ENCODE measurements at places on chromosomes 7 and 10. TPM values are rescaled to one million over a fixed set of nuclear protein-coding genes. Genes with fewer than 3 reads are reported as not detected.

DNA sequence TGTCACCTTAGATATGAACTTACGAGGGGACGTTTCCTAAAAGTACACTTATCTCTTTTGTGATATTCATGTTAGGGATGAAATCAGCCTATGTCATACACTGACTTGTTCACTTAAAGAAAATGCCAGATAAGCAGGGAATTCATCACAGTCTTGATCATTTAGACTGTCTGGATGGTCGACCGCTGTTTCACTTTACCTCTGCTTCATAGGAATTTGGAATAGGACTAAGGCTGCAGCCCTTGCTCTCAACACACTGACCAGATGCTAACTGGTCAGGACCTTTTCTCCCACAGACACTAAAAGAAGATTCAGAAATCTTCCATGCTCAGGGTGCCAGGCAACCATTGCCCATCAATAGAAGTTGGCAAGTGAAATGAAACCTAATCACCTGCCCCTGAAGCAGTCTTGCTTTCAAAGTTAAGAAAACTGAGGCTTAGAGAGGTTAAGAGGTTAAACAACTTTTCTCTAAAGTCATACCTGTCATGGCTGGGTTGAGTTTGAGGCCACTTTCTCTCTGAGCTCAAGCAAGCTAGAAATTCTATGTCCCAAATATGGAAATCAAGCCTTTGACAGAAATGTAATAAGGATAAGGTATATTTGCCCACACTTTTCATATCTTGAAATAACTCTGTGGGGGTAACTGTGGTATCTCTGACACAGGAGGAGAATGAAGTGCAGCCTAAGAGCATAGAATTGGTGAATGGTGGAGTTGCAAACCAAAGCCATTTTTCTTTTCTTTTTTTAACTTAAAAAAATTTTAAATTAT, 77.1 kb downstream of the MAP3K8 start:
- H3K36me3 ChIP-seq: no peaks in the 10 kb centered on the region
- DNase-seq: no peak
- no peak overlapping the region for H3K4me3 ChIP-seq
- no peaks in the 10 kb centered on the region for H3K4me1 ChIP-seq

DNA sequence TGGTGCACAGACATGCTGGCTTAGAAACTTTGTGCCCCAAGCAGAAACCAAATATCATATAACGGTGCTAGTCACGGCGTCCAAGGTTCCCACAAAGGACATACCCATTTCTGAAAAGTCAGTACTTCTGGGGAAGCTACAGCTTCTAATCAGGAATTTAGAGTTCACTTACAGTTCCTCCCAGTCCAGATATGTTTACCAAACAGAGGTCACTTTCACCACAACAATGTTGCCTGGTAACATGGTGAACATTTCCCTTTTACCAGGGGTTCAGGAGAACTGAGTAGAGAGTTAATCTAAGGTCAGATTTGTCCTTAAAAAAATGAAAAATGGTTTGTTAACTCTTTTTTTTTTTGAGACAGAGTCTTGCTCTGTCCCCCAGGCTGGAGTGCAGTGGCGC, 265.9 kb upstream of the MKLN1 start:
- no peaks in the 10 kb centered on the region for H3K27me3 ChIP-seq
- no peak overlapping the region for H3K4me3 ChIP-seq
- no peak for DNase-seq
- H3K36me3 ChIP-seq: no peaks in the 10 kb centered on the region
- H3K27ac ChIP-seq: no peak overlapping the region
- H3K4me1 ChIP-seq: peaks cover 80% of the 10 kb centered on the region

The PNLIPRP2 gene
- not detected for total RNA-seq

The CCDC172 gene
- not detected for total RNA-seq

The FMC1 gene
- 12.0 TPM for total RNA-seq

DNA sequence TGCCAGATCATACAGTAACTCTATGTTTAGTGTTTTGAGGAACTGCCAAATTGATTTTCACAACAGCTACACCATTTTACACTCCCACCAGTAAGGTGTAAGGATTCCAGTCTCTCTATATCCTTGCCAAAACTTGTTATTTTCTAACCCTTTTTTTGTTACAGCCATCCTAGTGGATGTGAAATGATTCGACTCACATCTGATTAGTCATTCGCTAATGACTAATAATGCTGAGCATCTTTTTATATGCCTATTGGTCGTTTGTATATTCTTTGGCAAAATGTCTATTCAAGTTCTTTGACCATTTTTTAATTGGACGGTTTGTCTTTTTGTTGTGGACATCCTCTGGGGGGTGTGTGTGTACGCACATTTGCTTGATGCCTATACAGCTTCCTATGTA, 142.8 kb downstream of the DGKB start:
- H3K4me3 ChIP-seq: no peak overlapping the region
- no peaks in the 10 kb centered on the region for H3K4me1 ChIP-seq
- DNase-seq: no peak
- no peaks in the 10 kb centered on the region for H3K27me3 ChIP-seq

DNA sequence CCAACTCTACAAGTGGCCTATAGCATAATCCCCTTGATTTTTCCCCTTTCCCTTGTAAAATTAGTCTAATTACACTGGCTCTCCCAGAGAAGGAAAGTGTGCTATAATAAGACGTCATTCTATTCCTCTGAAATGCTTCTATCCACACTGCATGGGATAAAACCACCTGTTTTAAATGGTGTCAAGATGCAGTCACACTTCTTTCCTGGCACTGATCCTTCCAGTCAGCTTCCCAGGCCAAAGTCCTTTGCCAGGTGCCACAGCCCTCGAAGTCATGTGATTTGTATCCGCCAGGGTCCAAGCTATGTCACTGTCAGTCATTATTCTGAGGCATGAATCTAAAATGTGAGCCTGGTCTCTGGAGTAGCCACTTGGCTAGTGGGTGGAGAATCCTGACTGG, 169.0 kb upstream of the KIAA1217 start:
- no peaks in the 10 kb centered on the region for H3K4me1 ChIP-seq
- no peak overlapping the region for H3K27ac ChIP-seq
- H3K4me3 ChIP-seq: no peak overlapping the region
- no peaks in the 10 kb centered on the region for H3K36me3 ChIP-seq

The NCF1 gene
- total RNA-seq: 13.0 TPM

The ATAD1 gene
- 59.7 TPM for total RNA-seq

DNA sequence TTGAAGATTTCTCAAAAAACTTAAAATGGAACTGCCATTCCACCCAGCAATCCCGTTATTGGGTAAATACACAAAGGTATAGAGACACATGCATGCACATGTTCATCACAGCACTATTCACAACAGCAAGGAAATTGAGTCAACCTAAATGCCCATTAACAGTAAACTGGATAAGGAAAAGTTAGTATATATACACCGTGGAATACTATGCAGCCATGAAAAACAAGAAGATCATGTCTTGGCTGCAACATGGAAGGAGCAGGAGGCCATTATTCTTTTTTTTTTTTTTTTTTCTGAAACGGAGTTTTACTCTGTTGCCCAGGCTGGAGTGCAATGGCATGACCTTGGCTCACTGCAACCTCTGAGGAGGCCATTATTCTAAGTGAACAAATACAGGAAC, 749.0 kb downstream of the MAGI2 start:
- no peaks in the 10 kb centered on the region for H3K36me3 ChIP-seq
- H3K4me3 ChIP-seq: no peak overlapping the region
- no peak overlapping the region for H3K27ac ChIP-seq
- no peaks in the 10 kb centered on the region for H3K4me1 ChIP-seq
- no peaks in the 10 kb centered on the region for H3K27me3 ChIP-seq
- DNase-seq: no peak

DNA sequence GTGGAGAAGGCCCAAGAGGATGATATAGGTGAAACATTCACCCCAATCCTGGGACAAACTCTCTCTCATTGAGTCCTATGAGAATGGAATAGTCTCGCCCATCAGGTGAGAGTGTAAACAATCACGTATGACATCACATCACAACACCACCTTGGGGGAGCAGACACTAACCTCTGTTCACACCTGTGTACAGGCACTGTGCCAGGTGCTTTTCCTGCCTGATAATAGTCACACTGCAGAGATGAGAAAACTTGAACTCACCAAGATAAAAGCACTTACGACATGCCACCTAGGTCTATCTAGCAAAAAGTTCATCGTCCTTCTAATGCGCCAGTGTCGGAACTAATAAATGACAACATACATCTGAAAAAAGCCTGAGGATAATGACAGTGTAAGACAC, 187.8 kb downstream of the FAM107B start:
- H3K4me3 ChIP-seq: peak overlapping the region; percentile 90
- H3K27me3 ChIP-seq: no peaks in the 10 kb centered on the region
- H3K27ac ChIP-seq: peak overlapping the region; percentile 100
- peaks cover 91% of the 10 kb centered on the region for H3K4me1 ChIP-seq
- DNase-seq: peak; percentile 82

DNA sequence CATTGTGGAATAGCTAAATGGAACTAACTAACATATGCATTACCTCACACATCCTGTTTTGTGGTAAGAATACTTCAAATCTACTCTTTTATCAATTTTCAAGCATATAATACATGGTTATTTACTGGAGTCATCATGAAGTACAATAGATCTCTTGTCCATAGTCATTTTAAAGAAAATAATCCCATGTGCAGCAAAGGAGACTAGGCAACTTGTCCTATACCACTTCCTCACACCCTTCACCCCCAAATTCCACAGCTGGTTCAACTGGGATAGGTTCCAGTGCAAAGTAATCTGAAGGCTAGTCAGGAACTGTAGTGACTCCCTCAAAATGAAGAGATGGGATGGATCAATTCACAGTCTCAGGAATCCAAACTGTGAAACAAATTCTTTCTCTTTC, 176.1 kb downstream of the SGMS1 start:
- H3K27me3 ChIP-seq: no peaks in the 10 kb centered on the region
- peaks cover 44% of the 10 kb centered on the region for H3K36me3 ChIP-seq
- no peak overlapping the region for H3K4me3 ChIP-seq
- peaks cover 8% of the 10 kb centered on the region for H3K4me1 ChIP-seq
- no peak for DNase-seq
- no peak overlapping the region for H3K27ac ChIP-seq

- H3K4me1 ChIP-seq: no peaks in the 10 kb centered on the region
- no peak overlapping the region for H3K4me3 ChIP-seq
- H3K36me3 ChIP-seq: no peaks in the 10 kb centered on the region
Measured at GRCh38 chr7:132244903-132245480, 331.3 kb downstream of the PLXNA4 start.

DNA sequence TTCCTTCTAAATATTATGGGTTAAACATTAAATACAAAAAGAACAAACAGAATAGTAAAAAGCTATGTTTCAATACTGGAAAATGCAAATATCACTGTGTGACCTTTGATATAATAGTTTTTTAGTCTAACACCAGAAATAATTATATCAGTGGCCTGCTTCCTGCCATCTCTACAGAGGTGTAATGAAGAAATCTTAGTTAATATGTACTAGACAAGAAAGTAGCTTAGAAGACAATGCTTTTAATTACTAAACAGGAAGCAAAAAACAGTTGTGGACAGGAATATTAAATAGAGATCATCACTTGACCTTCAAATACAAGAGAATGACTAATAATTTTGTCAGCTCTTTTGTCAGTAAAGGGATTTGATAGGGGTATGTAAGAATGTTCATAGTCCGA, 47.4 kb upstream of the LRRN3 start:
- no peaks in the 10 kb centered on the region for H3K36me3 ChIP-seq
- no peak for DNase-seq
- no peak overlapping the region for H3K27ac ChIP-seq

The STK32C gene
- total RNA-seq: 10.2 TPM

DNA sequence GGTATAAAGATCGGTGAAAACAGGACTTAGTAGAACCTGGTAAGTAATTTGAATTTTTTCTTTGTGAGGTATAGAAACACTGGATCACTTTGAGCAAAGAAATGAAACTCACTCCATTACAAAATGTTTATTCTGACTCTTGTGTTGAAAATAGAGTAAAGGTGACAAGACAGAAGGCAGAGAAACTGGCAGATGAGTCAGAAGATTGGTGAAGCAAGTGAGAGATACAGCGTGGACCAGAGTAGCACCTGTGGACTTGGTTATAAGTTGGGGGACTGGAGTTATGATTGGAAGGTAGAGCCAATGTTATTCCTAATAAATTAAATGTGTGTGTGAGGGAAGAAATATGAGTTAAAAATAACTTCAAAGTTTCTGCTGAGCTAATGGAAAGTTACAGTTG, 620.9 kb downstream of the ZWINT start:
- no peak overlapping the region for H3K4me3 ChIP-seq
- no peak for DNase-seq
- no peaks in the 10 kb centered on the region for H3K36me3 ChIP-seq
- H3K27me3 ChIP-seq: no peaks in the 10 kb centered on the region
- no peak overlapping the region for H3K27ac ChIP-seq
- no peaks in the 10 kb centered on the region for H3K4me1 ChIP-seq

The EPO gene
- not detected for total RNA-seq

- H3K27me3 ChIP-seq: no peaks in the 10 kb centered on the region
- H3K36me3 ChIP-seq: no peaks in the 10 kb centered on the region
- peak overlapping the region; percentile 47 for H3K27ac ChIP-seq
Measured at GRCh38 chr7:80106498-80107113, 28.0 kb upstream of the GNAI1 start.

GRCh38 chr10:73950155-73950948, 39.4 kb downstream of the PLAU start:
- H3K4me3 ChIP-seq: no peak overlapping the region
- DNase-seq: no peak
- H3K36me3 ChIP-seq: no peaks in the 10 kb centered on the region
- H3K27ac ChIP-seq: no peak overlapping the region
- no peaks in the 10 kb centered on the region for H3K27me3 ChIP-seq

GRCh38 chr7:101814991-101815825, 2.2 kb upstream of the CUX1 start:
- H3K27ac ChIP-seq: peak overlapping the region; percentile 15
- peak overlapping the region; percentile 87 for H3K4me3 ChIP-seq
- H3K27me3 ChIP-seq: no peaks in the 10 kb centered on the region

DNA sequence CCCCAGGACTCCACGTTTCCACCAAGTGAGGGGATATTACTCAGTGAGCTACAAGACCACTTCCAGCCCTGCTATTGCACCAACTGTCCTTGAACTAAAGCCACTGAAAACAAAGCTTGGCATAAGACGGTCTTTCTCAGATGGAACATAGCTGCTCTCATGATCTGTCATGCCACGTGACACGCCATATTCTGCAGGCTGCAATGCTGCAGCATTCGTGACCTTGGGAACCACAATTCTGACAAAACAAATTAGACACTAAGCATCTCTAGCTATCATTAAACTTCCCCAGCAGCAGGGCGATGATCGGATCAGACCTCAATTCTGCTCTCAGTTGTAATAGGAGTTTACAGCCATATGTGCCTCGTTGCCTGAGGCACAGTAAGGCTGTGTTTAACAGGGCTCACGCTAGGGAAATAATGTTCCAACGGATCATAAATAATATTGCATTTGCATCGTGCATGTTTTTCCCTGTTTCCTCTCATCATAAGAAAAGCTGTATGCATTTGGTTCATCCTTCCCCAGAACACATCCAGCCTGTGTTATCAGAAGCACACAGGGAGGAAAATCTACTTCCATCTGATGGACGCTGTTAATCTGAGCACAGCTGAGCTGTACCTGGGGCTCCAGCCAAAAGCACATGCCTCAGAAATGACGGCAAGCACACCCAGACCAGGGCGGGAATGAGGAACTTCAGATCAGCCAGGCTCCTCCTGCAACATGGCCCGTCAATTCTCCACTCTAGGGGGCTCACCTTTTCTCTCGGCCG, 38.6 kb upstream of the CNPY1 start:
- no peak for DNase-seq
- H3K36me3 ChIP-seq: no peaks in the 10 kb centered on the region
- H3K27me3 ChIP-seq: peaks cover 45% of the 10 kb centered on the region
- no peaks in the 10 kb centered on the region for H3K4me1 ChIP-seq
